ENCODE measurements at places on chromosomes 12 and 14.

- peak; percentile 72 for DNase-seq
Measured at GRCh38 chr14:73762375-73762822, 48.2 kb upstream of the PNMA1 start.

GRCh38 chr14:52876311-52876710, 74.5 kb downstream of the FERMT2 start:
- no peak for DNase-seq

DNA sequence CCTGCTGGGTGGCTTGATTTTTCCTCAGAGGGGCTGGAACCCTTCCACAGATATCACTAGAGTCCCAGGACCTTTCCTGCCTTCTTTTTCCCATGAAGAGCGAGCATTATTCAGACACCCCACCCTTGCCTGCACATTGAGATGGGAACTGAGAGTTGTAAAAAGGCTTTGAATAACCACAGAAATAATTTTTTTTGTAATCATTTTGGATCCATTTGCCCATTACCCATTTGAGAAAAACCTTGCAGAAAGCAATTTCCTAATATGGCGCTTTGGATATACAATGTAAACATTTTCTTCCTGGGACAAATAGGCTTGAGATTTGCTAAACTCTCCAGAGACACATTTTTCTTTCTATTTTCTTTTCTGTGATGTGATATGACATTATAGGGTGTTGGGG, 250.6 kb downstream of the MSRB3 start:
- DNase-seq: no peak

GRCh38 chr12:56840922-56841321, 77.8 kb downstream of the HSD17B6 start:
- DNase-seq: no peak

DNA sequence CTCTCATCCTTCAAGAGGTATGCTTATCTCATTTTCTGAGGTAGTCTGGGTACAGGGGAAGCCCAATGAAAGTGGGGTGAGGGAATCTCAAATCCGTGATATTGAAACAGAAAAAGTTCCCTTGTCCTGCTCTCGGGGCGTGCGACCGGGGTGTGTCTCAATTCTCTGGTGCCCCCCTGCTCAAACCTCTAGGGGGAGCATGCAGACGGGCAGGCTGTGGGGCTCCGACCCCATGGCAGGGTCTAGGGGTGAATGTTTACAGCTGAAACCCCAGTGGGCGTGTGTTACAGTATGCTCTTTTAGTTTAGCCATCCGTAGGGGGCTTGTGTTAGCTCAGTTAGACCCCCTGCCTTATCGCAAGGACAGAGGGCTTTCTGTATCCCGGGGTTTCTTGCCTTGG, 68.7 kb downstream of the PTPRQ start:
- DNase-seq: no peak

GRCh38 chr12:117052386-117053049, 46.7 kb downstream of the TESC start:
- no peak for DNase-seq

- no peak for DNase-seq
Measured at GRCh38 chr12:40012711-40013110, 93.2 kb downstream of the SLC2A13 start.

DNA sequence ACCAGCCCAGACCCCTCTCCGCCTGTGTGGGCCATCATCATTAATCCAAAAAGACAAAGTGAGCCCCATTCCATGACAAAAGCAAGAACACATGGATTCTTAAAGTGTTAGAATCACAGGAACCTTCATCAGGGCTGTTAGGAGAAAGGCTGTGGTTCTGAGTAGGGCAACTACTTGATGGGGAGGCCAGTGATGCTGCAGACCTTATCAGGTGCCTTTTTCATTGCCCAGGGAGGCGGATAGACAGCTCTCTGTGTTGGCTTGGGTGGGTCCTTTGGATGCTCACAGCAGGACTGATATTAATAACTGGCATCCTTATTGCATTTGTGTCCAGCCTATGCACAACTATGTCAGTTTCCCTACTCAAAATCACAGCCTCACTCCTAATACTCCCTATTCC, 2.3 kb downstream of the HEBP1 start:
- no peak for DNase-seq

- DNase-seq: no peak
Measured at GRCh38 chr12:112838731-112839130, 47.2 kb downstream of the RPH3A start.

- DNase-seq: no peak
Measured at GRCh38 chr12:6199531-6200255, 507 bp upstream of the CD9 start.

- no peak for DNase-seq
Measured at GRCh38 chr14:73467377-73467776, 9.0 kb upstream of the NUMB start.

DNA sequence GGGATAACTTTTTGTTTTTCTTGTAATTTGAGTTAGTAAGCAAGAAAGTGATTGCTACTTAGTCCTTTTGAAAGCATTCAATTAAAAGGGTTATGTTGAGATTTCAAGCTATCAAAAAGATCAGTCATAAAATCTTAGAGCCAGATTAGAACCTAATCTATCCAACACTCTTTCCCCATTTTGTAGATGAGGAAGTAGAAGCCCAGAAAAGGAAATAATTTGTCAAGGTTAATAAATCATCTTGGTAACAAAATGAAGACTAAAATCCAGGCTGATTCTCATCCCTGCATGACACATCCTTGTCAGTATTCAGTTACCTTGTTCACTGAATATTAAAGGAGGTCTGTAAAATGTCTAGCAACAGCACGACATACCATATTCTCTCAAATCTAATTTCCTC, 26.5 kb downstream of the PPP1R13B start:
- DNase-seq: no peak

GRCh38 chr12:64459394-64459891, 7.5 kb downstream of the TBK1 start:
- DNase-seq: no peak

DNA sequence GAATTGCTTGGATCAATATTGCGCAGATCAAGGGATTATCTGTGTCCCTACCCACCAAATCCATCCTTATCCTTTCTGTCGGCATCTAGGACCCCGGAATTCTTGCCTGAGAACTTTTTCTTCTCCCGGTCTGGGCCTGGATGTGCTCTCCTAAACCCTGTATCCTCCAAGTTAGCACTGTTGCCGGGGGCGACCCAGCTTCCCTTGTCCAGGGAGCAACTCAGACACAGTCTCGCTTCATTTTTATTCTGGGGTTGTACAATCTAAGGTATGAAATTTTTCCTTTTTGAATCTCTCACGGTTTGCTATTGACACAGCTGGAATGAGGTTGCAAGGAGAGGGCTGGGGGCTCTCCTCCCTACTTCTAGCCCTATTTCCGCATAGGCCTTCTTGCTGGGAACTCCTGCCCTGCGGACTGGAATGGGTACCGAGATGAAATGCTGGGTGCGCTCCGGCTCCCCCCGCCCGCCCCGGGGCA, 403 bp upstream of the PNP start:
- DNase-seq: no peak

DNA sequence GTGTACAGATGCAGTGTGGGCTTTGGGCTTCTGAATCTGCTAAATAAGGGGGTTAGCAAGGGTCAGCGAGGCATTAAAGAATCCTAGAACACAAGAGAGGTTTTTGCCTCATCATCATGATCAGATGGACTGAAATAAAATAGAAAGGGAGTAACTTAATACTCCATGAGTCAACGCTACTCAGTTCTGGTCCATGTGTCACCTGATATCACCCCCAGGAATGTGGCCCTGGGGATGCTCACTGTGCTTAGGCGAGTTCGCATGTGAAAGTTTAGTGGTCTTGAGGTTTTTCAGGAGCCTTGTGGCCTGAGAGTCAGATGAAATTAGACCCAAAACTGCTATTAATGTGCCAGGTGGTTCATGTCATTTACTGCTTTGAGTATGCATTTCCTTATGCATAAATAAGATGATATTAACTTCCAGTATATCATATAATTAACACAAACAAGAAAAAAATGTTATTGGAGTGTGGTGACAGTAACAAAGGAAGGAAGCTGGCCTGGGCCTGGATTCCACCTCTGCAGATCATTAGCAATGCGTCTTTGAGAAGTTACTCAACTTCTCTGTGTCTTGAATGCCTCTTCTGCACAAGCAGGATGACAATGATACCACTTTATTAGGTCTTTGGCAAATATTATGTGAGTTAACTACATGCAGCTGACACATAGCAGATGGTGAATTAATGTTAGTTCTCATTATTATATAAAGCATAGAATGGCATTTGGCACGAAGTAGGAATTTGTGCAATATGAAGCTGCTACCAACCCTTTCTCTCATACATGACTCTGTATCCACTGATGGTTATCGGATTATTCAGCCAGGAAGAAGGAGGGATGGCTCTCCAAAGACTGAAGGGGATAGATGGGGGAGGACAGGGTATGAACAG, 1272.6 kb downstream of the AACS start:
- DNase-seq: no peak

DNA sequence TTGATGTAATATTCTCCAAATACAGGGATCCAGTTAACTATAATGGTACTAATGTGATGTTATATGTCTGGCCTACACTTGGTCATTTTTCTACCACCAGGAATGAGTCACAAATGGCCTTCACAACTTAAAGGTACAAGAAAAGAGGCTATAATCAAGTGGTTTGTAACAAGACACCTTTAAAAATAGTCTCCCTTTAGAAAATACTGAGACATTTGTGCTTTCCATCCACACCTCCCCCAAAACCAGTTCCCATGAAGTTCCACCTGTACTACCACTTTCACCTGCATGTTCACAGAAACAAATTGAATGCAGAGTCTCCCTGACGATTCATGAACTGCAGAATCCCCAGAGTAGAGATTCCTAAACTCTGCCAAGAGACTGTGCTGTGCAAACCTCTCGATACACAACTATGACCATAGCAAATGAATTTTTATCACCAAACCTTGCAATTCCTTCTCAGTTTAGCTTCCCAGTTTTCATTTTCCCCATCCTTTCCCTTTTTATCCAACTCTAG, 6.0 kb downstream of the BTG1 start:
- no peak for DNase-seq
